ENCODE measurements at places on chromosomes 12 and 14. TPM values are rescaled to one million over a fixed set of nuclear protein-coding genes. Genes with fewer than 3 reads are reported as not detected.

DNA sequence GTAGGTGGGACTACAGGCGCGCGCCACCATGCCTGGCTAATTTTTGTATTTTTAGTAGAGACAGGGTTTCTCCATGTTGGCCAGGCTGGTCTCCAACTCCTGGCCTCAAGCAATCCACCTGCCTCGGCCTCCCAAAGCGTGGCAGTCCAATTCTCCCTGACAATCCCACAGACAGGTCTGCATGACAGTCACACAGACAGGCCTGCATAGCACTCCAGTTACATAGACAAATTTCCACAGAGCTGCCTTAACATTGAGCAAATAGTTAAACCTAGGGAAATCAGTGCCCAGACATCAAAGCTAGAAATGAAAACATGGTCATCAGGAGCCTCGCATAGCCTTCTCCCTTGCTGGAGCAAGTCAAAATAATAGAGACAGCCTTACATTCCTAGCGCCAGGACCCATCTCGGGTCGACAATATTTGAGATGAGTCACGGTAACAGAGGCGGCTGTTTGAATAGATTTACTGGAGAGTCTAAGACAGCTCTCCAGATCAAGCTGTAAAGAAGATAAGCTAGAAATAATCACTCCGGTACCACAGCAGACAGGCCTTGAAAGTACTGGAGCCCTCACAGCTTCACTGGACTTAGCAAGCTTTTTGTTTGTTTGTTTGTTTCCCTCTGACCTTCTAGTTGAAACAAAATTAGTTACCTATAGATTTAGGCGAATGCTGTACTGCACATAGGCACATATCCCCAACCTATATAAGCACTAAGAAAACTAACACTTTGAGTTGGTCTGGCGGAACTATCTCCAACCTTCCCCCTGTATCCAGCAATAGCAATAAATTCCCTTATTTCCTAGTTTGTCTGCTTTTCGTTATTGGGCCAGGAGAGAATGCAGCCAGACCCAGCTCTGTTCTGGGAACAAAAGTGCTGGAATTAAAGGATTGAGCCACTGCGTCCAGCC lies 23.8 kb upstream of the PYROXD1 start:
- DNase-seq = no peak

DNA sequence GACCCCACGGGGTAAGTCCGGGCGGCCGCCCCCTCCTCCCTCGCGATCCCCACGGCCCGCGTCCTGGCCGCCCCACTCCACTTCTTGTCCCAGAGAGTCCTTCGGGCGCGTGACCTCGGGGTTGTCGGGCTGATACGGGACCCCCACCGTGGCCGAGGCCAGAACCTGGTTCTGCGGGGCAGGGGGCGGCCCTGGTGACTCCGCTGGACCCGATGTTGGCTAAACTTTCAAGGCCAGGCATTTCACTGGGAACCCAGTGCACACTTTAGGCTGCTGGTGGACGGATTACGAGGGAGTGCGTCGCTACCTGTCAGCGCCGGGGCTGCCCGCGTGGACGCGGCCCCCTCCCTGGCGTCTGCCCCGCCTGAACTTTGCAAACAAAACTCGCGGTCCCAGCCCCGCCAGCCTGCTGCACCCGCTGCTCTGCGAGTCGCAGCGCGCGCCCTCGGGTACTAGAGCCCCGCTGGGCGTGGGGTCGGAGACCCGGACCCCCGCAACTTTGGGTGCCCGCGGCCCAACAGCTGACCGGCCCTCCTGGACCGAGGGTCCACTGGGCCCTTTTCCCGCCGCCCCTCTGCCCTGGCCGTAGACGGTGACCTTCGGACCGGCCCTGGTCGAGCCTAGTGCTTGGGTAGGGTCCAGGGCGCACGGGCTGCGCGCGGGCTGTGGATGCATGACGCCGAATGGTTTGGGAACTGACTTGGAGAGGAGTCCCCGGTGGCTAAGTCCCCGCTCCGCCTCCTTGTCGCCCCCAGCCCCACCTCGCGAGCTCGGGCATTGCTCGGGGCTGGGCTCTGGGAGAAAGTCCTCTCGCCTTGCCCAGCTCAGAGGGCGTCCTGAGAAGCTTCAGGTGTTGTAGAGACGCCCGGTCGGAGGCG lies 624 bp downstream of the RIN3 start:
- no peak for DNase-seq

GRCh38 chr14:97524589-97525319 lies 727.6 kb downstream of the VRK1 start:
- DNase-seq = no peak

DNA sequence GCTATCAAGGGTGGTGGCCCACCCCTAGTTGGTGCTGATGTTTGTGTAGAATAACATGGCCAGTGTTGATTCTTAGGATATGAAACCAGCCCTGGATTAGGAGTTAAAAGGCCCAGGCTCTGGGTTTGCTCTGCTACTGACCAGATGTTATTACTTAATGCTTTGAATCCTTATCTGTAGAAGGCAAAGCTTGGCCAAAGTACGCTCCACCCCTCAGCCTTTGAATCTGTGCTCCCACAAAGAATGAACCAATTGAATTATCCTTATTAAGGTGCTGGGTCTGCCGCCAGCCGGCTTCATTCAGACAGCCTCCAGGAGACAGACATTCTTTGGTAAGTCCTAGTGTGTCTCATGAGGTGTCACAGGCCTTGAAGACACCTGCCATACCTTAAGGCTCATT lies 41.8 kb downstream of the AKAP3 start:
- DNase-seq = no peak

- no peak for DNase-seq
Measured at GRCh38 chr12:57772429-57773322, at the start of gene EEF1AKMT3. EEF1AKMT3 (plus strand) TSS chr12:57772614; CDS start chr12:57772725, 111 bp downstream.

GRCh38 chr12:66467932-66468331 lies 165.6 kb downstream of the HELB start:
- peak; percentile 46 for DNase-seq

Gene SDS
- not detected for total RNA-seq

All from HCT116 (cell line).